ENCODE measurements at places on chromosomes 3 and 15.

GRCh38 chr3:25171897-25172296 is 256.2 kb upstream of the RARB start:
- H3K27ac ChIP-seq = no peak overlapping the region
- H3K27me3 ChIP-seq = no peaks in the 10 kb centered on the region
- DNase-seq = no peak
- no peaks in the 10 kb centered on the region for H3K4me1 ChIP-seq
- no peaks in the 10 kb centered on the region for H3K36me3 ChIP-seq

DNA sequence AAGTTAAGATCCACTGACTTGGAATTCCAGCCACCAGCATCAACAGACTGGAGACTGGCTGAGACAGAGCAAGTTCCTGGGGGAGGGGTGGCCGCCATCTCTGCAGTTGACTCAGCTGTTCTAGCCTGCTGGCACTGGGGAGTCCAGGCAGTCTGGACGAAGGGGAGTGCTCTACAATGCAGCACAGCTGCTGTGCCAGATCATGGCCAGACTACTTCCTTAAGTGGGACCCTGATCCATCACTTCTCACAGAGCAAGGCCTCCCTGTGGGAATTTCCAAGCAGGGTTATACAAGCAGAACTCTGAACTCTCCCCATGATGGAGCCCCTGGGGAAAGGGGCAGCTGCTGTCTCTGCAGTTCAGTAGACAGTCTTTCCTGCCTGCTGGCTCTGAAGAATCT is 35.2 kb downstream of the PYGO1 start:
- no peak overlapping the region for H3K4me3 ChIP-seq
- H3K36me3 ChIP-seq = peaks cover 5% of the 10 kb centered on the region
- H3K27me3 ChIP-seq = peaks cover 16% of the 10 kb centered on the region
- no peaks in the 10 kb centered on the region for H3K4me1 ChIP-seq
- no peak overlapping the region for H3K27ac ChIP-seq

DNA sequence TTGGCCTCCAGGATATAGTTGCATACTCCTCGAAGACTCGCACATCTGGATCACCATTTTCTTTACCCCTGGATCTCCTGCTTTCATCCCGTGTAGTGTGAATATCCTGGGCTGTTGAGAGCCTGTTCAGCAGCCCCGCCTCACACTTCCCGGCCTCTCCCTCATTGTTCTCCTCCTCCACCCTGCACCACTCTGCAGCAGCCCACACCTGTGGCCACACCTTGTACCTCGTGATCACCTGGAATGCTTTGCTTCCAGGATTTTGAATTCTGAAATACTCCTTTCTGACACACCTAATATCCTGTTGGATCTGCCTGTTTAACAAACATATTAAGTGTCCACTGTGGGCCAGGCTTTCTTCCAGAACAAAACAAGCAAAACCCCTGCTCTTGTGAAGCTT is 14.4 kb downstream of the ABHD17C start:
- H3K27ac ChIP-seq = no peak overlapping the region
- H3K27me3 ChIP-seq = peaks cover 11% of the 10 kb centered on the region
- peaks cover 2% of the 10 kb centered on the region for H3K4me1 ChIP-seq
- no peak overlapping the region for H3K4me3 ChIP-seq
- no peaks in the 10 kb centered on the region for H3K36me3 ChIP-seq

DNA sequence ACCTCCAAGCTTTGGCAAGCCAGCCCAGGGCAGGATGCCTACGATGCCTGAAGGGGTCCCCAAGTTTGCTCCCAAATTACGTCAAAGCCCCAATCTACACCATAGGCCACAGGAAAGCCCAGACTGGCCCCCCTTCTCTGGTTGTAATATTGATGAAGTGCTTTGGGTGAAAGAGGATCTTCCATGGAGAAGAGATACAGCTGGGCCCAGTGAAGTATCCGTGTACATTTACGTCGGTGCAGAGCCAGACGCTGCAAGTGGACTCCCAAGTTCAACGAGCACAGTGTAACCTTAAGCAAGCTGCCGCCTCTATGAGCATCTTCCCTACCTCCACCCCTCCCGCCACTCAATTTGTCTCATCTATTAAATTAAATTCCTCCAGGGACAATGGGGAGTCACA is 100.1 kb upstream of the TPM1 start:
- no peak overlapping the region for H3K27ac ChIP-seq
- H3K36me3 ChIP-seq = no peaks in the 10 kb centered on the region
- no peak for DNase-seq
- no peaks in the 10 kb centered on the region for H3K4me1 ChIP-seq
- no peak overlapping the region for H3K4me3 ChIP-seq
- H3K27me3 ChIP-seq = peaks cover 28% of the 10 kb centered on the region

DNA sequence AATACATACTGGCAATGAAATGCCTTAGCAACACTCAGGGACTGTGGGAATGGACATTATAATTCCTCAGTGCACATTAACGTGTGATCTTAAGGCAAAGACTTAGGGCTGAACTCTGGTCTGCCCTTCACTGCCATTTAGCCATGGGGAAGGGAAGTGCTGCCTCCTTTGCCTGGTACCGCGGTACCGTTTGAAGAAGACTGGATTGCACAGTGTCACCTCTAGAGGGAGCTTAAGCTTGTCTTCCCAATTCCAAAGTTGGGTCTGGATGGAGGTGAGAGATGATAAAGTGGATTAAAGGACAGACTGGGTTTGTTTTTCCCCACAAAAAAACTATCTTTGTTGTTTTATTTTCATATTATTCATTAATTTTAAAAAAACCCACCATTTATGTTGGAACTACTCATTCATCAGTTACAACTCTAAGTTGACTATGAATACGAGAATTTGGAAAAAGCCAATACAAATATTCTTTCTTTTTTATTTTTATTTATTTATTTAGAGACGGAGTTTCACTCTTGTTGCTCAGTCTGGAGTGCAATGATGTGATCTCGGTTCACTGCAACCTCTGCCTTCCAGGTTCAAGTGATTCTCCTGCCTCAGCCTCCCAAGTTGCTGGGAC is 60.0 kb upstream of the SYN2 start:
- no peak for DNase-seq
- H3K27me3 ChIP-seq = peaks cover 7% of the 10 kb centered on the region

DNA sequence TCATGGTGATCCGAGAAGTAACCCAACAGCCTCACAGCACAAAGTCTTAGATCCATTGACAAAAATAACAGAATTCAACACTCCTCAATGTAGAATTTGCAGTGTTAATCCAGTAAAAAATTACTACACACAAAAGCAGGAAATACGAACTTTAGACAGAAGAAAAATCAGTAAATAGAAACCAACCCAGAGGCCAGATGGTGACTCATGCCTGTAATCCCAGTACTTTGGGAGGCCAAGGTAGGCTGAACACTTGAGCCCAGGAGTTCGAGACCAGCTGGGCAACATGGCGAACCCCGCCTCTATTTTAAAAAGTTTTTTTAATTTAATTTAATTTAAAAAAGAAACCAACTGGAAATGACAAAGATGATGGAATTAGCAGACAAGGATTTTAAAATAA is 36.1 kb downstream of the SELENOT start:
- no peak for DNase-seq
- H3K27ac ChIP-seq = no peak overlapping the region
- H3K4me3 ChIP-seq = no peak overlapping the region
- peaks cover 1% of the 10 kb centered on the region for H3K36me3 ChIP-seq
- H3K4me1 ChIP-seq = peaks cover 25% of the 10 kb centered on the region

- no peaks in the 10 kb centered on the region for H3K36me3 ChIP-seq
- no peak for DNase-seq
- no peaks in the 10 kb centered on the region for H3K27me3 ChIP-seq
- H3K27ac ChIP-seq = no peak overlapping the region
- no peak overlapping the region for H3K4me3 ChIP-seq
- H3K4me1 ChIP-seq = peaks cover 4% of the 10 kb centered on the region
These were observed 5.0 kb upstream of the KPNA1 start for GRCh38 chr3:122519693-122520092.

GRCh38 chr3:135629701-135630408 is 335.7 kb upstream of the PPP2R3A start:
- DNase-seq = no peak
- no peak overlapping the region for H3K27ac ChIP-seq
- no peak overlapping the region for H3K4me3 ChIP-seq
